ENCODE measurements at places on chromosomes 2 and 18. TPM values are rescaled to one million over a fixed set of nuclear protein-coding genes. Genes with fewer than 3 reads are reported as not detected.

PRKAG3 gene
- total RNA-seq, result not detected

INHBB gene
- 10.1 TPM for total RNA-seq

METTL21A gene
- total RNA-seq, result 16.1 TPM

TMEM163 gene
- total RNA-seq, result 0.12 TPM

COLEC11 gene
- not detected for total RNA-seq
